ENCODE measurements at places on chromosomes 4 and X.

- DNase-seq: no peak
Observed at GRCh38 chrX:20663336-20663735, 396.6 kb upstream of the RPS6KA3 start.

- peak; percentile 56 for DNase-seq
Observed at GRCh38 chr4:53100501-53101190, 238.5 kb downstream of the RASL11B start.

- DNase-seq: no peak
Observed at GRCh38 chr4:181234951-181235680, 1008.1 kb upstream of the TENM3 start.

DNA sequence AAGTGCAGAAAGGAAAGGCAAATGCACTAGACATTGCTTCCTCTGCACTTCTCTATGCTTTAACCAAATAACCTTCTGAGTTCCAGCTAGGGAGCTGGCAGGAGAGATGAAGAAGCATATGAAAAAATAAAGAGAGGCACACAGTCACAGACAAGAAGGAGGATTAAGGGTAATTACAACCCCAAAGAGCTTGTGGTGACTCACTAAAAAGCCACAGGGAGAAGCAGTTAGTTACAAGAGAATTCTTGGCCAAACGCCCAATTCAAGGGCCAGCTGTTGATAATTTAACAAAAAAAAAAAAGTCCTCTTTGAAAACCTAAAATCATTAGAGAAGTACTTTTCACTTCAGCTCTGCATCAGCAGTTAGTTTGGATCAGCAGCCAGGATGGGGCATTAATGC is 478.0 kb downstream of the KCNIP4 start:
- peak; percentile 91 for DNase-seq

- no peak for DNase-seq
Observed at GRCh38 chrX:136666088-136666487, 18.1 kb downstream of the CD40LG start.

- no peak for DNase-seq
Observed at GRCh38 chr4:148693913-148694649, 251.9 kb upstream of the NR3C2 start.

DNA sequence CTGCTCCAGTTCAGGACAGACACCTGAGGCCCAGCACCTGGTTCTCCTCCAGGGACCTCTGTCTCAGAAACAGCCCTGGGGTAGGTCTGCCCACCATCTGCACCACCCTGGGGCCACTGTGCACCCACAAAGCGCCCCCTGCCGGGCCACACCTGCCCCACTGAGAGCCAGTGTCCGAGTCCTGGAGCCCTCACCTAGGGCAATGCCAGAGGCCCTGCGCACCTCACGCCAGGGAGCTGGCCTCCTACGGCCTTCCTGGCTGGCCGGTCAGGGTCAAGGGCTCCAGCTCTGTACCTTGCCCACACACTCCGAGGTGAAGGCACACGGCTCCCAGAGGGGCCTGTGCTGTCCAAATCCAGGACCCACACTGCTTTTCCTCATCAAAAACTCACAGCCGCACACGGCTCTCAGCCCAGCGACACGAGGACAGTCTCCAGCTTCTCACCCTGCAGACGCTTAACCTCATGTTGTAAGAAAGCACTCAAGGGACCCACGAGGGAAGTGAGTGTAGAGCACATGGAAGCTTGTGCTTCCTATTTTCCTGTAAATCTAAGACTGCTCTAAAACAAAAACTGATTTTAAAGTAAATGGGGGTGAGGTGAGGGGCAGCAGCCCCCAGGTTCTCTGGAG is 5.4 kb downstream of the CTBP1 start:
- no peak for DNase-seq

DNA sequence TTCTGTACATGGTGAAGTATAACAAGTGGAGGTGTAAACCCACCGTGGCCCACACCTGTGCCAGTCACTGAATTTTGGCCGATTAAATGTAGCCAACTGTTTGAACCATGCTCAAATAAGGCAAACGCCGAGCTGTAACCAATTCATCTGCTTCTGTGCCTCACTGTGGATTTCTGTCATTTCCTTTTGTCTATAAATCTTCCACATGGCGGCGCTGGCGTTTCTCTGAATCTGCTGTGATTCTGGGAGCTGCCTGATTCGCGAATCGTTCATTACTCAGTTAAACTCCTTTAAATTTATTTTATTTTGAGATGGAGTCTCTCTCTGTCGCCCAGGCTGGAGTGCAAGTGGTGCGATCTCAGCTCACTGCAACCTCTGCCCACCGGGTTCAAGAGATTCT is 19.2 kb downstream of the SUPT20HL2 start:
- peak; percentile 57 for DNase-seq

DNA sequence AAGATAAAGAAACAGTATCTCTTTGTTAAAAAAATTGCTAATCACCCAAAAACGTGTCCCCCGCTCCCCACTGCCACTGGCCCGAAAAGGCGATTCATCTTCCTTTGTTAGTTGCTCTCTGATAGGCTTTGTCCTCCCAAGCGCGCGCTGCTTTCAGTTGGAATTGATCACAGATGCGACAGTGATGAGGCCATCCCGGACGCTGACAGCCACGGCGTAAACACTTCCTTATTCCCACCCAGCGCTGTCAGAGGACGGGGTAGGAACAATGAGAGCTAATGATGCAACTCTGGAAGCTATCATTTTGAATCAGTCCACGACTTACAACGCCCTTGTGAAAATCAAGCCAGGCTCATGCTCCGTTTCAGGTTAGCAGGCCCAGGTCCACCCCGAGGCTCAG is 21.4 kb downstream of the SOD3 start:
- no peak for DNase-seq

GRCh38 chr4:74047152-74047551 is 8.7 kb upstream of the CXCL3 start:
- no peak for DNase-seq

DNA sequence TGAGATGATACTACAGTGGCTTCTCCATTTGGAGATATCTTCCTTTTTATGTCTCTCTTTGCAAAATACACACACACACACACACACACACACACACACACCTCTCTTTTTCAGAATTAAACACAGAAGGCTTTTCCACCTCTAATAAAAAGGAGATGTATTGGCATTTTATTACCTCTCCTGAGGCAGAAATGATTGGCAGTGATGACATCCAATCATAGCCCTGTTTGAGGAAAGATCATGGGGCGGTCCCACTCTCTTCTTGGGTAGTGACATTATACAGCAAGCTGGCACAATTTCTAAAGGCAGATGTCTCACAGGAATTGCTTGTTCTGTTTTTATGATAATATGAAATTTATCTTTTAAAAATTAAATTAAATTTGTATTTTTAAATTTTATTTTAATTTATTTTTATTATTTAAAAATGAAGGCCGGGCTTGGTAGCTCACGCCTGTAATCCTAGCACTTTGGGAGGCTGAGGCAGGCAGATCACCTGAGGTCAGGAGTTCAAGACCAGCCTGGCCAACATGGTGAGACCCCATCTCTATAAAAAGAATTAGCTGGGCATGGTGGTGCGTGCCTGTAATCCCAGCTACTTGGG is 15.6 kb downstream of the CHRNA9 start:
- no peak for DNase-seq

- peak; percentile 51 for DNase-seq
Observed at GRCh38 chr4:43316813-43317212, 424.3 kb downstream of the GRXCR1 start.

GRCh38 chr4:175456131-175456530 is 355.9 kb downstream of the GPM6A start:
- peak; percentile 34 for DNase-seq

DNA sequence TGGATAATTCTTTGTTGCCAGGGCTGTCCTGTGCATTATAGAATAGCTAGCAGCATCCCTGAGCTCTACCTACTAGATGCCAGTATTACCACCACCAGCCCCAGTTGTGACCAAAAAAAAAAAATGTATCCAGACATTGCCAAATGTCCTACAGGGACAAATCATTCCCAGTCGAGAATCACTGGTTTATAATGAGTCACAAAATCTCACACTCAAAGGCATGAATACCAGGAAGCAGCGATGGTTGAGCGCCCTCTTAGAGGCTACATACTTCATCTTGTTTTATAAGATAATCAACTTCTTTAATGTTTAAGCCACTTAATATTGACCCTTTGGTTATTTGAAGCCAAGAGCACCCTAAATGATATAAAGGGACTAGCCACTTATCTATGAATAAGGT is 297.3 kb downstream of the DHX15 start:
- DNase-seq: no peak

- DNase-seq: no peak
Observed at GRCh38 chrX:64176876-64177275, 28.6 kb downstream of the AMER1 start.

DNA sequence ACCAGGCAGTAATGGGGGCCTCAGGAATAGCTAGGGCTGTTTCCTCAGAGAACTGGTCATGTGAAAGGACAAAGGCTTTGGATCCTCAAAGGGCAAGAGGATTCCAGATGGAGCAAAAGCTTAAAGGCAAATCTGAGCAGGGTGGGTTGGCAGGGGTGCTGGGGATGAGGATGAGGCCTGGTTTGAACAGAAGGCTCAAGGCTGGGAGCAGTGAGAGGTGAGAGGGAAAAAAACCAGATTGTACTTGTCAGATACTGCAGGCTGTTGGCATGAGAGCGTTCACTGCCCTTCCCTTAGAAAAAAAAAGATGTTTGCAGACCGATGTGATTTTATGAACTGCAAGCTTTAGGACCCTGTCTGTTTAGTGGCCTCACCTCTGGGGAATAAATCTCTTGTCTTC is 75.3 kb upstream of the PLAC1 start:
- DNase-seq: no peak

DNA sequence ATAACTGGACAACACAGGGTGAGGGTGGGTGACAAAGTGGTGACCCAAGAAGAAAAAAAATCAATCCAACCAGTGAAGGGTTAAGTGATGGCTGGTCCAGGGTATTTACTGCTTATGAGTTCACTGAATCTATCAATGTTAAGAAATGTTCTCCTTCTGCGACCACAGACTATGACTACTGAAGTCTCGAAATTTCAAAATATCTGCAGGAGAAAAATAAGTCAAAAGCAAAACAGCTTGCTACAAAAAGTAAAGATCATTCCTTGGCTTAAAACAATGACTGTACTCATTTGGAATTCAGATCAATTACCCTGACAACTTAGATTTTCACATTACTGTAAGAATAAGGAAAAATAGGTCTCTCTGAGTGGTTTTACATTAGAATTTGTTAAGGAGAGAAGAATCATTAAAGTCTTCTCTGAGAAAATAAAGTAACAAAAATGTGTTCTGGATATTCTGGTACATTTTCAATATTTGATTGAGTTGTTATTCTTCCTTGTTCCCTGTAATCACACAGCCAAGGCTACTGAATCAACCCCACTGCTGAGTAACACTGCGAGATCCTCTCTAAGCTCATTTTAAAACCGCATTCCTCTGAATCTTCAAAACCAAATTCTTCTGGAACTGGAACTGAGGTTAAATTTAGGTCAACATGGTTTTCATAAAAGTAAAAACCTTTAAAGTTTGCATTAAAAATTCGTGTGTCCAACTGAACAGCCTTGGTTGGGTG is 22.7 kb downstream of the SMPX start:
- DNase-seq: no peak

- DNase-seq: no peak
Observed at GRCh38 chr4:148330161-148330560, 112.1 kb downstream of the NR3C2 start.

DNA sequence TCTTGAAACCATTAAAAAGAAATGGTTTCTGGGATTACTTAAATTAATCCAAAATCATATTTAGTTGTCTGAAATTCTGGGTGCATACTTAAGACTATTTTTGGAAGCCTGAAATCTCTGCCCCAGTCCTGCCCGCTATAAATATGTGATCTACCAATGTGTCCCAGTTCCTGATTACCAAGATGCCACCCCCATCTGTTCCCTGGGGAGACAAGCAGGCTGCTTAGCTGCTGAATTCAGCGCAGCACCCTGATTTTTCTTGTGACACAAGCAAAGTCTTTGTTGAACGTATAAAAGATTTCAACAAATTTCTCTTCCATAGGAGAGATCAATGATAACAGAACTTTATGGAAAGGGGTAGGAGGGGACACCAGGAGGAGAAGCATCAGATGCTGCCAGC is 100.6 kb upstream of the PRPS2 start:
- no peak for DNase-seq

GRCh38 chr4:4838936-4839810 is 20.3 kb upstream of the MSX1 start:
- no peak for DNase-seq

- no peak for DNase-seq
Observed at GRCh38 chrX:7202206-7202605, 54.3 kb upstream of the PUDP start.

DNA sequence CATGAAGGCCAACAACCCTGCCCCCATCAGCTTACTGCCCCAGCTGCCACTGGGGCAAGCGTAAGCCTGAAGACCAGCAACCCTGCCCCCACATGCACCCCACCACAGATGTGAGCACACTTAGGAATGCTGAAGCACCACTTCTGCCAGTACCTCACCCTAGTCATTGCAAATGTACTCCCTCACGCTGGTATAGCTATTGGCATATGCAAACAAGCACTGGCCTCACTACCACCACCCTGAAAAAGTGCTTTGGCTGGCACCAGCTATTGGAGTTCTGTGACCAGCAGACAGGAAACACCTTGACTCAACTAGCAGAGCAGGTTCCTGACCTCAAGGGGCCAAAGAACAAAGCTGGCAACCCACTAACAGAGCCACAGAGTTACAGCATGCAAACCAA is 534.4 kb upstream of the POU3F4 start:
- DNase-seq: no peak

GRCh38 chr4:136909626-136910025 is 622.7 kb downstream of the PCDH18 start:
- DNase-seq: no peak

GRCh38 chr4:11720292-11720691 is 291.6 kb upstream of the HS3ST1 start:
- DNase-seq: peak; percentile 37

- no peak for DNase-seq
Observed at GRCh38 chr4:78291277-78291676, 234.2 kb downstream of the FRAS1 start.

DNA sequence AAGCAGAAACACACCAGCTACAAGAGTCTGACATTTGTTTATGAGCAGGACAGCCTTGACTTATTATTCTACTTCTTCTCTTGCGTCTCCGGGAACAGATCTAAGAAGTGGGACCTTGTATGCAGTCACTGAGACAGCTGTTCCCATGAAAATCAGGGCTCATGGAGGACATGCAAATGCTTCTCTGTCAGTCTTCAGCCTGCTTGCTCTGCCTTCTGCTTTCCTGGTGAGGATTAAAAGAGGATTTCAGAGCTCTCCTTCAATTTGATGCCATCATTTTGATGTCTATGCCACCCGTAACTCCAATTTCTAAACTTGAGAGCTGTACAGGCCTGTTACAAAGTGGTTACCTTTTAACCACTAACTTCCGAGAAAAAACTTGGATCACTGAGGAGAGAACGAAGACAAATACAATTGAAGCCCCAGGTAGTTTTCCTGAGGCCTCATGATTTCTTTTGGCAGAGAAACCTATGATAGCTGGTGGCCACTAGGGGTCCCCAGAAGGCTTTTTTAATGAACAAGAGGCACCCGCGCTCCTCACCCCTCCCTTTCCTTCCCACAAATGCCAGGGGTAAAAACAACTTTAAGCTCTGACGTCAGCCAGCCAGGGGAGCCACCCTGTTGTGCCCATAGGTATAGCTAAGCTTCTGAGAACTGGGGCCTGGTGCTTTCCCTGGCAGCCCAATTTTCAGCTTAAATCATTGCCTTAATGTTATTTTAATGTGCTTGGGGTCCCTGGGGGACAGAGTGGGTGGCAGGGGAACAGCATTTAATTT is 97.0 kb downstream of the DDIT4L start:
- DNase-seq: peak; percentile 85

GRCh38 chrX:18709833-18710232 is 2.4 kb downstream of the PPEF1 start:
- DNase-seq: no peak

Measured in M059J (cell line).